ENCODE measurements at places on chromosomes 2 and 18. TPM values are rescaled to one million over a fixed set of nuclear protein-coding genes. Genes with fewer than 3 reads are reported as not detected.

DNA sequence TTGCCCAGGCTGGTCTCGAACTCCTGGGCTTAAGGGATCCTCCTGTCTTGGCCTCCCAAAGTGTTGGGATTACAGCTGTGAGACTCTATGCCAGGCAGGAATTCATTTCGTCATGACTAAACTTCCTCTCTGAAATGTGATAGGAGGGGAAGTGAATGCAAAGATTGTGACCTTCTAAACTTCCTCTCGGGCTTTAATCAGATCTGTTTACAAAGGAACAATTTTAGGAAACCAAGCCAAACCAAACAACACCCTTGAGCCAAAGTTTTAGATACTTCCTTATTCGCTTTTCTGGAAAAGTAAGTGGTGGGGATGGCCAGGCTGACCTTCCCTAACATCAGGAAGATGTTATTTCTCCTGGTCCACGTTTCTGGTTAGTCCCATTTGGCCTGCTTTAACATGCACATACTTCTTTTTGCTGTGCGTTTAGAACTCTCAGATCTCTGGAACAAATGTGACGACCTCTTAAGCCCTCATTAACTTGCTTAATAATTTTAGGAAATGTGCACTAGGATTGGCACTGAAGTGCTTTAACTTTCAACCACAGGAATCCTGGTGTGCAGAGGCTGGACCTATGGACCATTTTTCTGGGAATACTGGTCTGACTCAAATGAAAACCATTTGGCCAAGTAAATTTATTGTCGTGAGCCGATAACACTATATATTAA lies 33.2 kb upstream of the YES1 start:
- no peak for DNase-seq

The RAMP1 gene
- total RNA-seq: 4.0 TPM

GRCh38 chr18:46431522-46432171 lies 225.4 kb downstream of the LOXHD1 start:
- no peak for DNase-seq

- no peak for DNase-seq
Measured at GRCh38 chr2:238988105-238988504, 140.2 kb downstream of the TWIST2 start.

The TFPI gene
- total RNA-seq: 99.7 TPM
